NCI-H146 (cell line): ENCODE measurements at places on chromosomes 1 and 21.

GRCh38 chr1:89754518-89754917 is 66.3 kb upstream of the LRRC8D start:
- peak; percentile 27 for DNase-seq

DNA sequence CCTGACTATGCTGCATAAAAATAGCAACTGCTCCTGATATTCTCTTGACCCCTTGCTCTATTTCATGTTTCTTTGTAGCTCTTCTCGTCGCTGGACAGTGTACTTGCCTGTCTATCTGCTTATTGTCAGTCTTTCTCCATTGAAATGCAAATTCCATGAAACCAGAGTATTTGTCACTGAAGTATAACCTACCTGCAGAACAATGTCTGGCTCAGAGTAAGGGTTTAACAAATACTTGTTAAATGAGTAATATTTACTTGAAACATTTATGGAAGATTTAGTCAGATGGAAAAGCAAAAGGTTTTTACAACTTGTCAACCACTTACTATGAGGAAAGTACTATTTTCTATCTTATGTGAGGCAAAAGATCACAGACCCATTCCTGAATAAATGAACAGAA is 19.9 kb upstream of the ERICH3 start:
- no peak for DNase-seq

DNA sequence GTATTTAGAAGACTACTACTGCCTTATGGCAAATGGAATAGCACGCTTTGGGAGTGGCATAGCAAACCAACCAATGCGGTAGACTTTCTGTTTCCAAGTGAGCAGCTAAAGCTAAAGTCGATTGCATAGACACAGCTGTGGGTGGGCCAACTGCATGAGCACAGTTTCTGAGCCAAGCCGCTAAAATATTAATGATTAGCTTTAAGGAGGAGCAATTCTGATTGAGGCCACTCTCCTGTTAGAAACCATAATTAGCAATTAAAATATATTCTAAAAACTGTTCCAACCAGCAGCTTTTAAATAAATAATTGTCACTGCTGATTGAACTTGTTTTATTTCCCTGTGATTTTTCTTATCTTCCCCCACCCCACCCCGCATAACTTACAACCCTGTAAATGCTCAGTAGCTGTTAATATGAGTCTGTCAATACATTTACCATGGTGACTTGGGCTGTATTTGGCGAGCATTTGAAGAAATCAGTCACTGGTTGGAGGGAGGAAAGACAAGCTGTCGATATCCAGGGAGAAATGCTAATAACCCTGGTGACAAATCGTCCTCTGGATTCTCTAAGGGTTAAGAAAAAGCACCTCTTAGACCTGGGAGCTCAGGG is 32.2 kb downstream of the RNF220 start:
- no peak for DNase-seq

DNA sequence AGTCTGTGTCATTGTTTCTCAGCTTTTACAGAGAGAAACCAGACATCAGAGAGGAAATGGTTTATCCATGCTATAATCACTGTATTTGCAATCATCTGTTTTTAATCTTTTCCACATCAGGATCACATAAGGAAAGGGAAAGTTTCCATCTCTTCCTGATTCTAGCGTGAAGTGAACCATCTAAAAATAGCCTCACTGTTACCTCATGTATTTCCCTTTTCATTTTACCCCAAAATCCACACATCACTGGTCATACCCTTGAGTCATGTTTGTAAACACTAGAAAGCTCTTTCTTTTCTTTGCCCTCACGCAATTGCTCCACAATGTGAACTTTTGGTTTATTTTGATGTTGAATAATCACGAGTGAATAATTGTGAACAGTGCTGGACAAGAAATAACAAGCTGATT is 146.0 kb downstream of the PLA2G4A start:
- DNase-seq, result no peak

- DNase-seq, result peak; percentile 28
Measured at GRCh38 chr1:156436141-156437036, 64.2 kb downstream of the MEF2D start.

DNA sequence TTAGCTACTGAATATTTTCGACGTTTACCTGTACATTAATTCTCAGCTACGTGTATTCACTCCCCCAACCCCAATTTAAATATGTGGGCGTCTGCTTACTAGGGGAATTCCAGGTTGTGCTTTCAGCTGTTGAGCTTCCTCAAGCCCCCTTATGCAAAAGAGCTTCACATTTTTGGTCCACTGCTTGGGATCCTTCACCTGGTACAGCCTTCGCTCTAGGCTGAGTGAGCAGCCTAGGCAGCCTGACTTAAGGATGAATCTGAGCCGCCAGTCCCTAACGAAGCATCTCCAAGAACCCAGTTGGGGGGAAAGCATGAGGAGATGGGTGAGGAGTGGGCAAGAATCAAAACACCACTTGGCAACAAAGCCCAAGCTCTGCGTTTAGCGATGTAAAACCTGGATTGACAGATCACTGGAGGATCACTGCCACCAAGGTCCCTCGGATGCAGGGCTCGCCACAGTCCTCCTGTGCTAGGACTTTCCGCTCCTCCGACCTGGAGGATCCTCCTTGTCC is 674 bp downstream of the BCL10 start:
- DNase-seq, result peak; percentile 43

GRCh38 chr1:51936531-51936930 is 54.0 kb downstream of the RAB3B start:
- no peak for DNase-seq

DNA sequence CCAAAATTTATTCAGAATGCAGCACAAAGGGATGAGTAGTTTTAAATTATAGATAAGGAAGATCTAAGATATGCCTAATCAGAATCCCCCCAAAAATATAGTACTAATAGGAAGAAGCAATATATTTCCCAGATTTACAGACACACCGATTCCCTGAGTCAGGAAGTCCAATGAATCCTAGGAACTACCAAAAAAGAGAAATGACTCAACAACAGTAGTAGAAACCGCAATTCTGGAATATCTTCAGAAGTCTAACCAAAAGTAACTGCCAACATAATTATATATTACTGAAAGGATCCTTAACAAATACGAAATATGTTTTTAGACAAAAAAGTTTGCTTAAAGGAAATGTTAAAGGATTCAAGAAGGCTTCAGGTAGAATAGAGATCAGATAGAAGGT is 10.3 kb downstream of the AHCTF1 start:
- no peak for DNase-seq

- no peak for DNase-seq
Measured at GRCh38 chr1:70504821-70505193, 93.7 kb downstream of the CTH start.

DNA sequence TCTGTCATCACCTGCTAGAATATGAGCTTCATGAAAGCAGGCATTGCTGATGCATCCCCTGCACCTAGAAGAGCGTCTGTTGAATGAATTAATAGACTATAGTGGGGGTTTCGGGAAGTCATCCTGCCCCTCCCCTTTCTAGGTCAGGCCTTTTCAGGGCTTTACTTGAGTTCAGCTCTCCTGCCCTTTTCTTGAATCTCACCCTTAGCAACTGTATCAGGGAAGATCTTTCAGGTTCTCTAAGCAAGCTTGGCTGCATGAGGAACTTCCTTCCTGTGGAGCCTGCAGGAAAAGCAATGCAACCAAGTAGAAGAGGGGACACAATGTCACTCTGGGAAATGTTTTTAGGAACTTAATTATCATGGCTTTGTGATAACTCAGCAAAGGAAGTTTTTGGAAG is 27.2 kb upstream of the KIAA0040 start:
- no peak for DNase-seq

GRCh38 chr1:115402753-115403184 is 64.7 kb upstream of the NGF start:
- DNase-seq, result no peak

DNA sequence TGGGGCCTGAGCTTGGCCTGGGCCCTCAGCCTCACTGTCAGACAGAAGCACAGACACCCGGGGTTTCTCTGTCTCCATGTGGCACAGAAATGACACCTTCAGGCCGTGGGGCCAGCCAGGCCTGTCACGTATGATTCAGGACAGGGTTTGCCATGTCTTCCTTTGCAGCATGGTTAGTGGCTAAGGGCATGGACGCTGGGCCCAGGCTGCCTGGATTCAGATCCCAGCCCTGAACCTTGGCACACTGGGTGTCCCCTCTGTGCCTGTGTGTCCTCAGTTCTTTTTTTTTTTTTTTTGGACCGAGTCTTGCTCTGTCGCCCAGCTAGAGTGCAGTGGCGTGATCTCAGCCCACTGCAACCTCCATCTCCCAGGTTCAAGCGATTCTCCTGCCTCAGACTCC is 73.6 kb downstream of the SPSB1 start:
- no peak for DNase-seq

DNA sequence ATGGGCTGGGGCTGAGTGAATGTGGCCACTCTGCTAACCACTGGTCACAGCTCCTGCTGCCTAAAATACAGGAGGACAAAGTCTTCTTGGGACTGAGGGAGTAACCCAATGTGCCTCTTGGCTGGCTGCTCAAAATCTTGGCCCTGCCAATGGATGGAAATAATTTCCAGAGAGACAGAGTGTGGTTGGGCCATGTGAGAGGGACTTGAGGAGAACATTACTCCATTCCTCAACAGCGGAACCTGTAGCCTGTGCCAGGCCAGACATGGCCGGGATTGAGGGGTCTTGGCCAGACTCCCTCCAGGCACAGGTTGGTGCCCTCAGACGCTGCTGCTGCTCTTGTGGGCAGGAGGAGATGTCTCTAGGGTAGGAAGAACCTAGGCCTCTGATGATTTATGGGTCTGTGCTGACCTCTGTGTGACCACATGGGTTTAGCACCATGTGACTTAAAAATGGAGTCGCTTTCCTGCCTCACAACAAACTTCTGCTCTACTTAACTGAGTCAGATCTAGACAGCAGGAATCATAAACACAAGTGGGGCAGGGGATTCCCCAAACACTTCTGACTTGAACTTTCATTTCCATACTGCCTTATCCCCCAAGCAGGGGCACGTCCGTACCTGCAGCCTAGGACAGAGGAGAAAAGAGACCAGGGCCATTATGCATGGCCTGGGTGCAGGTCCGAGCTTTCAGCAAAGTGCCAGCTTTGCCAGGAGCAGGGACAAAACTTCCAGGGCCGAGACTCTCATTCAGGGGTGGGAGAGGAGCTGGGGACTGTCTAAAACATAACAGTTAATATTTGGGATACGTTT is 79.2 kb downstream of the CD34 start:
- no peak for DNase-seq

GRCh38 chr1:161216945-161217712 is 2.0 kb downstream of the FCER1G start:
- no peak for DNase-seq

- DNase-seq, result no peak
Measured at GRCh38 chr1:202802998-202803932, 5.0 kb downstream of the KDM5B start.

DNA sequence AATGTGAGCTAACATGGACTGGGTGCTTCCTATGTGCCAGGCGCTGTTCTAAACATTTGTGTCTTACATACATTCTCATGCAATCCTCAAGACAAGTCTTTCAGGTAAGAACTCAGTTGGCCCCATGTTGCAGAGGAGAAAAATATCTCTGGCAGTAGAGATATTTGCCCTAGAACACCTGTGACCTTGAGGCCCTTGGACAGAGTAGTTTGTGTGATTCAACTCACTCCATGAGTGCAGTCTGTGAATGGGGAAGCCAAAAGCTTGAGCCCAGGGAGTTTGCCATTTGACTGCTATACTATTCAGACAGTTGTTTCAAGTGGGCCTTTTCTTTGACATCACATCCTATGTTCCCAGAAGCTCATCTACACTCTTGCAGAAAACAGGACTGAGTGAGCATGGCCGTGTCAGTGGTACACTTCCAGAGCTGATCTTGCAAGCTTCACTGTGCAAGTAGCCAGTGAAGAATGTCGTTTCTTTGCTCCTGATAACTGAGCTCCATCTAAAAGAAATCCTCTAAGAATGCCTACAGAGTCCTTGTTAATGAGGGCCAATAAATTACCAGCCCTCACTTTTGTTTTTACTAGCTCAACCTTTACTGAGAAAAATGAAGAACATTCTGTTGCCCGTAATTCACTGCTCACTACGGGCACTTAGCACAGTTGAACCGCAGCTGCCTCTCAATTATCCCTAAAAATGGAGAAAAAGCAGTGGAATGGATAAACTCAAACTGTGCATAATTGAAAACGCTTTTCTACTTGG is 98.7 kb upstream of the C8B start:
- no peak for DNase-seq

DNA sequence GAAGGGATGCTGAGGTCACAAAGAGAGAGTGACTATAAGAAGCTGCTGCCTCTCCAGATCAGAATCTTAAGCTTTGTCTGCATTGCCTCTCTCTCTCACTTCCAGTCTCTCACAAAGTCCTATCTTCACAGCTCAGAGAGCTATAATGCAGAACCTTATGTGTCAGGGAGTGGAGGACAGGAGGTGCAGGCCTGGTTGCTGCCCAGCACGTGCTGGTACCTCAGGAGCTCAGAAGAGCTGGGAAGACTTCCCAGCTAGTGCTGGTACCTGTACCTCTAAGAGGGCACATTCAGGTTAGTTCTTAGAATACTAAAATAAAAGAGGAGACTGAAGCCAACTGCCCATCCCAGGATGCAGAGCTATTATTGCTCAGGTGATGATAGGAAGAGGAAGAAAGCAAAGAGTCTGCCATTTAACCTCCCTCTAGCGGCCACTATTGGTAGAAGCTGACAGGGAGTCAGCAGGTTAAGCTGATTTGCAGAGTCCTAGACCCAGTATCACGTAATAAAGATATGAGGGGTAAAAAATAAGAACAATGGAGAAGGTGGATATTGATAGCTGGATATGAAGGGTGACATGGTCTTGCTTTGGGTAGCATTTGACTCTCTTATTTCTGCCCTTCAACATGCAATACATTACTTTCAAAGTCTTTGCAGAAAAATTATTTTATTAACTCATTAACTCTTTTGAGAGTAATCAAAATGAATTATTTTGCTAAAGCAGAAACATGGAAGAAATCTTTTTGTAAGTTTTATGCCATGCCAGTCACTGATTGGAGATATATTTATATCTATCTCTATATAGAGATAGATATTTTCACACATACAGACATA is 138.1 kb upstream of the HMCN1 start:
- peak; percentile 52 for DNase-seq

- no peak for DNase-seq
Measured at GRCh38 chr1:1182491-1183220, 9.0 kb downstream of the TTLL10 start.

- no peak for DNase-seq
Measured at GRCh38 chr1:7331926-7332535, 439.1 kb upstream of the VAMP3 start.

DNA sequence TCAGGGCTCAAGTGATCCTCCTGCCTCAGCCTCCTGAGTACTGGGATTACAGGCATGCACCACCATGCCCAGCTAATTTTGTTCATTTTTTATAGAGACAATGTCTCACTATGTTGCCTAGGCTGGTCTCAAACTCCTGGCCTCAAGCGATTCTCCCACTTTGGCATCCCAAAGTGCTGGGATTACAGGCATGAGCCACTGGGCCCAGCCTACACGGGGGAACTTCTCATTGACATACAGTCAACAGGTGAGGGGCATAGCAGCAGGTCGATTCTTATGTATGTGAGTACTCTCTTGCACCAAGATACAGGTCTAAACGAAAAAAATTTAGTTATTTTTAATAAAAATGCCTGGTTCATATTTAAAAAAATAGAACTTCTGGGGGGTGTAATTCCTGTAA is 39.5 kb upstream of the HHAT start:
- DNase-seq, result no peak
